Stimulated activated effector memory CD8-positive, alpha-beta T cell treated with anti-CD3 and anti-CD28 coated beads, Interleukin-12 subunit alpha, Interleukin-12 subunit beta, amount 100 ng/mL, for 72 hours (primary cell): ENCODE measurements at places on chromosomes 12 and 14.

DNA sequence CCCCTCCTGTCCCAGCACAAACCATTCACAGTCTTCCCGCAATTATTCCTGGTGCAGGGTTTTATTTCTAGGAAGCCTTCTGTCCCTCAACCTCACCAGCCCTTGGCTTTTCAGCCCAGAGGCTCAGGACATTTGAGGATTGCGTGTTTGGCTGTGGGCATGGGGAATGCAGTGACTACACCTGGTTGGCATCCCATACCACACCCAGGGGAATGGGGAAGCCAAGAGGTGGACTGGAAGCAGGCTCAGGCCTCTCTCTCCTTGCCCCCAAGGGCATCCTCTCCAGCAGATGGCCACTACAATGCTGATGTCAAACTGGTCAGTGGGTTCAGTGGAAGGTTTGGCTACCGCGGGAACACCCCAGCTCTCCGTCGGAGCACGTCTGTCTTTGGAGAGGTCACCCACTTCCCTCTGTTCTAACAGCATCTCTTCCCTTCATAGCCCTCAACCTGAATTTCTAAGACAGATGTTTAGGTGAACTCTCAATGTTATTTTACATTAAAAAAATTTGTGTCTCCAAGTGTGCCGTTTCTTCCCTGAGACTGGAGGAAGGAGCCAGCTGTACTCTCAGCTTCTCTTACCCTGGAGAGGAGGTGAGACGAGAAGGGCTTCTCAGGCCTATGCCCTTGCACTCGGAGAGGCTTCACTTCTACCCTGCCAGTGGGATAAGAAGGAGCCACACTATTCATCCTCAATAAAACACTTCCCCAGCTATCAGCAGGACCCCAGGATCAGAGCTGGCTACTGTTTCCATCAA is 35.5 kb downstream of the DCAF4 start:
- DNase-seq, result no peak

- no peak for DNase-seq
These were observed 243.7 kb downstream of the BCAT1 start for GRCh38 chr12:24705216-24705615.

- no peak for DNase-seq
These were observed 524.8 kb downstream of the SOX5 start for GRCh38 chr12:23424685-23425084.

DNA sequence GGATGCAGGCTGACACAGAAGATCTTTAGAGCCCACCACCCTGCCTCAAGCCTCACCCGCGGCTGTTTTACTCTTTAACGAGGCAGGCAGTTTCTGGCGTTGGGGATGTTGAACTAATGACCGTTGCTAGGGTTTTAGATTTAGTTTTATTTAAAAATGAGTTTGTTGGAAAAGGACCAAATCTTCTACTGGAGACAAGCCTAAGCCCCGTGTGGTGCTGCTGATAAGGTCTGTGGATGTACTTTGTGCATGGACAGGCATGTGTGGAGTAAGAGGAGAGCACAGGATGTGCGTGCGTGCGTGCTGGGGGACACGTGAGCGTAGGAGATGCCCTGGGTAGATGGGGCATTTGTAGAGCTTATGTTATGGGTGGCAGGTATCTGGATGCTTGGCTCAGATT is 5.7 kb downstream of the NTF3 start:
- DNase-seq, result no peak

- no peak for DNase-seq
These were observed 2.4 kb upstream of the WIF1 start for GRCh38 chr12:65123435-65124063.
